ENCODE measurements at places on chromosomes 5 and 9.

DNA sequence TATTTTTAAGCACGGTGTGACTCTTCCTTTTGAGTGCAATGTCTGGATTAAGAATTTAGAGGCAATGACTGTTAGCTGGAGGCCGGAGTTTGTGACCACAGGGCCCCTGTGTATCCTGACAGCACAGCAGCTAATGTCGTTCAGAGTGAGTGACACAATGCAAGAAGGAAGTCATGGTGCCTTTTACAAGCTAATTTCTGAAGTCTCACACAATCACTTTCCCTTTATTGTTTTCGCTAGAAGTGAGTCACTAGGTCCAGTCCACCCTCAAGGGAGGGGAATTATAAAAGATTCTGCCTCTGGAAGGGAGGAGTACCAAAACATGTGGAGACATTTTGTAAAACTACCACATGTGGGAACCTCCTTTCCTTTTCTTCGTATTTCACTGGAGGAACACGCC lies 185.5 kb upstream of the FGF10 start:
- DNase-seq = peak; percentile 16

- DNase-seq = no peak
Observed at GRCh38 chr9:92774274-92774673, 9.6 kb upstream of the BICD2 start.

GRCh38 chr9:135093111-135093510 lies 5.6 kb downstream of the OLFM1 start:
- DNase-seq = no peak

DNA sequence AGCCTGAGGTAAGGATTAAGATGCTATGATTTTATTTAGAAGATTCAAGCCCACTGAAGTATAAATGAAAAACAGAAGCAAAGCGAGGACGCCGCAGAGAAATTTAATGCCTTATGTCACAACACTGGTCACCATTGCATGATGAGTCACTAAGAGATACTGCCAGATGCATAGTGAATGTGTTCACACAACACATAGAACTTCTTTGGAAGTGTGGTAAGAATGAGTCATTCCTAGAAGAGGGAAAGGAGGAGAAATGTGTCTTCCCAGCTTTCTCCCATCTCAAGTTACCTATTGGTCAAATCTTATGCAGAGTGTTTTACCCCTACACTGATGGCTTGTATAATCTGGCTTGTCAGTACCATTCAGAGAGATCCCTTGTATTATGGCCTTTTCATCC lies 465.3 kb upstream of the ARRDC3 start:
- DNase-seq = no peak

DNA sequence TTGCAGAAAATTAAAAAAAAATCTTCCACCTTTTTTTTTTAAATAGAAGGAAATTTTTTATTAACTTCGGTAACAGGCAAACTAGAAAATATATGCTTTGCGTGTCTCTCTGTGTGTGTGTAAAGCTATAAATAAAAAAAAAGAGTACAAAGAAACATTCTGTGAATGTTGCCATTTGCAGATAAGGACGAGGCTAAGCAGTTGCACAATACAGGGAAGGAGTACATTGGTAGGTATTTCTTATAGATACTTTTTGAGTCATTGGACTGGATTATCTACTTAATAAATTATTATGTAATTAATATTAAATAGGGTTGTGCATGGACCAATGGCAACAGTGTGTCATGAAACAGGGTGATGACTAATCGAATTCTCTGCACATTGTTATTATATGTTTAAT lies 102.4 kb downstream of the CAMK4 start:
- no peak for DNase-seq

GRCh38 chr5:160083501-160083900 lies 35.7 kb downstream of the PWWP2A start:
- DNase-seq = no peak

DNA sequence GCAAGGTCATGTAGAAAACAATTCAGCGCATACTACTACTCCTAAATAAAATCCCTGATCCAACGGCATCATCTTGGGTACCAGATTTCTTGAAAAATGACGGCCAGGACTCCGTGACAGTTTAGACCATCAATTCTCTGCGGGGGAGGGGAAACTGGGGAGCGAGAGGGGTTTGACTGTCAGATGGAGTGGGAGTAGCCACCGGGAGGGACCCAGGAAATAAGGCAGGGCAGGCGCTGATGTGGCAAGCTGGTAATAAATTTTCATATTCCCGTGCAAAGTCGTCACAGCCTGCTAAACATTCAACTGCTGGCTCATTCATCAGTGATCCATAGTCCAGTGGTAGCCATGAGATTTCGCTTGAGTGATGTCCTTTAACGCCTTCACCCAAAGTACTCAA lies 457 bp upstream of the CDH18 start:
- no peak for DNase-seq

GRCh38 chr9:121765021-121765950 lies 113.9 kb downstream of the DAB2IP start:
- DNase-seq = no peak

- no peak for DNase-seq
Observed at GRCh38 chr5:91670122-91670521, 287.0 kb upstream of the ARRDC3 start.

DNA sequence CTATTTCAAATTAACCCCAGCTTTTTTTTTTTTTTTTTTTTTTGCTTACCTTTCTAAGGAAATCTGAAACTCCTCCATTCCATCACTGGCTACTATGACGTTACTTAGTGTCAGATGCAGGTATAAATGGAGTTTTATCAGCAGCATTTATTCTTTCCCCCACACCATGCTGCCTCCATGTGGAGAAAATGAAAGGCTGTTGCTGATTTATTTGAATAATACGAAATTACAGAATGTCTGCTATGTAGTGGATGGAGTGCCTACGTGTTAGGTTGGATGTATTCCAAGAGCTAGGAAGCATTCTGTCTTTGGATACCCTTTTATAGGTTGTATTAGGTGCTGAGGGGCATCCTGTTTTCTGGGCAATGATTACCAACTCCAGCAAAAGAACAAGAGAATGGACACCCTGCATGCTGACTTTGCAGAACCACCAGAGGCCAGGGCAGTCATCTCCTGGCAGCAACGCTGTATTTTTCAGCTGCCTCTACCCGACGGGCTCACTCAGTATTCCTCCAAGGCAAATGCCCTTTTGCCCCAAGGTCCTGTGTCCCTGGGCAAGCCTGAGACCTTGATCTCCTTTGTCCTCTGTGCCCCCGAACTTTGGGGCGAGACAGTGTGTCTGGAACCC lies 199.5 kb downstream of the ALDH1A1 start:
- DNase-seq = no peak

- DNase-seq = no peak
Observed at GRCh38 chr5:140596321-140596741, 31.7 kb downstream of the SLC35A4 start.
